NCI-H524 treated with DMSO at 0.1 percent for 48 hours (cell line): ENCODE measurements at places on chromosomes 6 and 20.

DNA sequence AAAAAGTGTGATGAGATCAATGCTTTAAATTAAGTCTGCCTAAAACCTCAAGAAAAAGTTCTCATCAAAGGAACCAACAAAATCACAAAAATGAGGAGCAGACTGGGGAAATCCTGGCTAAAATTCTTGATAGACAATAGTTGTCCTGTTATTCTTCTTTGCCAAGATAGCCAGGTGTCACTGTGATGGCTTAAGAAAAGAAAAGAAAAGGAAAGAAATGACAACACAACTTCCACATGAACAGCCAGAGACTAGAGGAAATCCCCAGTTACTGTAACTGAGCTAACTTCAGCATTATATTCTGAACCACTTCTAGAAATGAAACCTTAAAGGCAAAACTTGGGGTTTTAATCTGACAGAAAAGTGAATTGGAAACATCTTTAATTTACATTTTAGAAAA, 129.6 kb downstream of the CD24 start:
- DNase-seq, result no peak

- peak; percentile 22 for DNase-seq
Observed at GRCh38 chr20:59434960-59435359, 134.5 kb downstream of the EDN3 start.

- no peak for DNase-seq
Observed at GRCh38 chr6:91081452-91082067, 494.7 kb upstream of the MAP3K7 start.

GRCh38 chr20:571754-572441, 28.3 kb upstream of the CSNK2A1 start:
- peak; percentile 49 for DNase-seq

- no peak for DNase-seq
Observed at GRCh38 chr6:16105854-16106253, 23.0 kb upstream of the MYLIP start.

DNA sequence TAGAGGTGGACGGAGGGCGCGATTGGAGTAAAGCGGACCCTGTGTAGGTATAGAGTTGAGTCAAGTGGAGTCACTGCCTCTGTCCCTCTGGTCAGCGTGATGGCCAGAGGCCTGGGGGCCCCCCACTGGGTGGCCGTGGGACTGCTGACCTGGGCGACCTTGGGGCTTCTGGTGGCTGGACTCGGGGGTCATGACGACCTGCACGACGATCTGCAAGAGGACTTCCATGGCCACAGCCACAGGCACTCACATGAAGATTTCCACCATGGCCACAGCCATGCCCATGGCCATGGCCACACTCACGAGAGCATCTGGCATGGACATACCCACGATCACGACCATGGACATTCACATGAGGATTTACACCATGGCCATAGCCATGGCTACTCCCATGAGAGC, 479 bp downstream of the SLC39A7 start:
- no peak for DNase-seq

- DNase-seq, result no peak
Observed at GRCh38 chr20:46937157-46937523, 42.5 kb downstream of the EYA2 start.

- DNase-seq, result no peak
Observed at GRCh38 chr20:57622201-57622570, 2.0 kb upstream of the ZBP1 start.

- DNase-seq, result peak; percentile 81
Observed at GRCh38 chr6:105326833-105327770, 75.8 kb downstream of the PREP start.

DNA sequence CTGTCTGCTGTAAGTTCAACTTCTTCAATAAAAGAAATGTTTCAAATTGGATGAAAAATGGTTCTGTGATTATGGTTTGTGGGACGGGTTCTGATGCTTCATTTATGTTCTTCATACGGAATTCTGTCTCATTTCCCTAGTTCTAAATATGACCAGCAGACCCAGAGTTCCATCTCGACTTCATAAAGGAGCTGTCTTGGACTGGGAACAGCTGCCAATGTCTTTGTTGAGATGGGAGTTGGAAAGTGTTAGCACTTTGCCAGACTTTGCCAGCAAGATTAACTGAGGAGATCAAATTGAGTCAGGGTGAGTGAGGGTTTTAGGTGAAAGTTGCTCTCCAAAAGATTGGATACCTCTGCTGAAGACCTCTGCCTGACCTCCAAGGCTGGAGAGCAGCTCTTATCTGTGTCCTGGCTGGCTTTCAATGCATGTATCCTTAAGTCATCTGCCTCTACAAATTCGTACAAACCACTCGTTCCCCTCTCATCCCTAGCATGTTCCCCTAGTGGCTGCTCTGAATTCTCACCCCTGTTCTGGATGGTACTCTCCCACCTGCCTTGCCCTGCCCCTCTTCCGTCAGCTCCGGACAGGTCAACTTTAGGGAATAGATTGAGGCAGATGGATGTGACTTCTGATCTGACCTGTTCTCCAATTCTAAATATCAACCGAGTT, at the start of gene EFCAB8:
EFCAB8 (plus strand) TSS at position 223 of the 672 bp plus-strand sequence. CDS start 4,870 bp downstream, outside the sequence.
- DNase-seq, result no peak

- no peak for DNase-seq
Observed at GRCh38 chr6:111792241-111792640, 81.0 kb downstream of the FYN start.

DNA sequence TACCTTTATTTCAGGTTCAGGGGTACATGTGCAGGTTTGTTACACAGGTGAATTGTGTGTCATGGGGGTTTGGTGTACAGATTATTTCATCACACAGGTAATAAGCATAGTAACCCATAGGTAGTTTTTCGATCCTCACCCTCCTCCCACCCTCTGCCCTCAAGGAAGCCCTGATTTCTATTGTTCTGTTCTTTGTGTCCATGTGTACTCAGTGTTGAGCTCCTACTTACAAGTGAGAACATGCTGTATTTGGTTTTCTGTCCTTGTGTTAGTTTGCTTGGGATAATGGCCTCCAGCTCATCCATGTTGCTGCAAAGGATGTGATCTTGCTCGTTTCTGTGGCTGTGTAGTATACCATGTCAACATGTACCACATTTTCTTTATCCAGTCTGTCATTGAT, 66.0 kb downstream of the STK4 start:
- DNase-seq, result no peak

- DNase-seq, result no peak
Observed at GRCh38 chr20:63597651-63598478, 23.8 kb upstream of the HELZ2 start.
